ENCODE measurements at places on chromosomes 6 and 20. TPM values are rescaled to one million over a fixed set of nuclear protein-coding genes. Genes with fewer than 3 reads are reported as not detected.

The OR2H2 gene
- not detected for total RNA-seq

GRCh38 chr20:45425561-45425960 is 9.6 kb downstream of the PIGT start:
- H3K4me1 ChIP-seq = no peaks in the 10 kb centered on the region
- no peak overlapping the region for H3K4me3 ChIP-seq
- peaks cover 60% of the 10 kb centered on the region for H3K36me3 ChIP-seq
- H3K27ac ChIP-seq = no peak overlapping the region
- no peaks in the 10 kb centered on the region for H3K27me3 ChIP-seq
- no peak for DNase-seq

The CALHM6 gene
- 2.3 TPM for total RNA-seq

DNA sequence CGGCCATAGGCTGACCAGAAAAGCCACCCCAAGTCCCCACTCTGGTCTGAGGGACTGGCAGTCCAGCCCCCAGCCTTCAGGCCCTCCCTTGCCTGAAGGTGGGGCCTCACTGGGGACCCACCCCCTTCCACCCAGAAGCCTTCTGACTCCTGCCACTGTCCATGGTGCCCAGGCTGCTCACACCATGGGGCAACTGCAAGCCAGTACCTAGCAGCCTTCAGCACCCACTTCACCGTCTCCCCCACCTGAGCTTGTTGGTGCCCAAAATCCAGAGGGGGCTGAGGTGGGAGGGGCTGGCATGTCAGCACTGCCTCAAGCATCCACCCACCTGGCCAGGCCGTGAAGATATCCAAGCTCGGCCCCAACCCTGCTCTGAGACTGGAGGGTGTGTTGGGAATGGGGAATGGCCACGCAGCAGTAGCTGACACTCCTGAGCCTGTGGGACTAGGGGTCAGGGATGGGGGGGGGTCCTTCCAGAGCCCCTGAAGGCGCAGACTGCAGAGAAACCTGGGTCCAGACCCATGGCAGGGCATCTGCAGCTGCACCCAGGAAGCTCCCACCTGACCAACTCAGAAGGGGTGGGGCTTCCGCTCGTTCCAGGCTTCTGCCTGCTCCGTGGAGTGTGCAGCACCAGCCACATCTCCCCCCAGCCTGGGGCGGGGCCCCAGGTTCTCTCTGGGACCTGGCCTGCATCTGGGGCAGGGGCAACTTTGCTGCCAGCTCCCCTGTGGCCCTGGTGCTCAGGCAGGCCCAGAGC is 942.1 kb upstream of the EPHA7 start:
- H3K27ac ChIP-seq = no peak overlapping the region
- no peaks in the 10 kb centered on the region for H3K27me3 ChIP-seq
- no peak overlapping the region for H3K4me3 ChIP-seq
- no peaks in the 10 kb centered on the region for H3K36me3 ChIP-seq

Measured in T-cell (primary cell).